ENCODE measurements at places on chromosomes 1 and 21.
A peak's percentile ranks its signal among the peaks of the same experiment; 100 is the strongest.

DNA sequence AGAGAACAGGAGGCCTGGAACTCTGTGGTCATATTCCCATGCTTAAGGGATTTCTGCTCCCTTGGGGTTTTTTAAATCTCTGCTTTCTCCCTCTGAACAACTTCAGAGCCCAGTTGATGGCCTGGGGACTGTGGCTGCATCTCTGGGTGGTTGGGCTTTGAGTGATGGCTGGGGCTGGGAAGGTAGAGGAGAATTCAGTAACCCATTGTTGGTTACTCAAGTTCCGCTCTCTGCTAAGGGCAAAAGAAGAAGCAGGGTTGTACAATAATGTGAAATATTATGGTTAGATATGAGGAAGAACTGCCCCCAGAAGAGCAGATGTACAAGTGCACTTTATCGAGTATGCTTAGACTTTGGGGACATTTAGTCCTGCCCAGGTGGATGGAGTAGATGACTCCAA is 72.1 kb upstream of the CNTN2 start:
- DNase-seq: no peak

DNA sequence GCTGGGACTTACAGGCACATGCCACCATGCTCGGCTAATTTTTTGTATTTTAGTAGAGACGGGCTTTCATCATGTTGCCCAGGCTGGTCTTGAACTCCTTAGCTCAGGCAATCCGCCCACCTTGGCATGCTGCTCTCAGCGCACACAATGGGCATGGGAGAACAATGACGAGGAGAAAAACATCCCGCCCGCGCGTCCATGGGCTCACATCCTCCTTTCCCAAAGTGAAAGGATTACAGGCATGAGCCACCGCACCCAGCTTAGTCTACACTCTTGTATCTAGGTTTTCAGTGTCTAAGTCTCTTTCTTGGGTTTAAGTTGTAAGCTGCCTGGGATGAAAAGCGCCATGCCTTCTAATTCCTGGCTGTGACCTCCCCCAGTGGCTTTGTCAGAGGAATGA is 37.9 kb downstream of the CDK18 start:
- no peak for DNase-seq

- DNase-seq: no peak
These were observed 94.6 kb upstream of the C8B start for GRCh38 chr1:57060451-57060850.

- DNase-seq: peak; percentile 11
These were observed 92.9 kb upstream of the TTC39A start for GRCh38 chr1:51423073-51423821.

DNA sequence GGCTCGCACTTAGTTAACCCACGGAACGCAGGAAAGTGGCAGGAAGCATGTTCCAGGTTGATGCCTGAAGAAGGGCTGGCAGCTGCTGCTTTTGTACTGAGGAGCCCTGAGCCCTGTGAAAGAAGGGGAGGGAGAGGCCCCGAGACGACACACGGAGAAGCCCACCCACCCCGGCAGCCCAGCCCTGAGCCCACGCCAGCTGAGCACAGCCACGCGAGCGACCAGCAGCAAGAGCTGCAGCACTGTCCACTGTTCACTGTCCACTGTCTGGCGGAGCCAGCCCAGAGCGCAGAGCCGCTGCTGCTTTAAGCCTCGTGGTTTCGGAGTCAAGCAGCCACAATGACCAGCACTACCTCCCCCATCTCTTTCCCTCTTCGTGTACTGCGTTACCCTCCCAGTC is 5.3 kb downstream of the LRRC47 start:
- DNase-seq: no peak

DNA sequence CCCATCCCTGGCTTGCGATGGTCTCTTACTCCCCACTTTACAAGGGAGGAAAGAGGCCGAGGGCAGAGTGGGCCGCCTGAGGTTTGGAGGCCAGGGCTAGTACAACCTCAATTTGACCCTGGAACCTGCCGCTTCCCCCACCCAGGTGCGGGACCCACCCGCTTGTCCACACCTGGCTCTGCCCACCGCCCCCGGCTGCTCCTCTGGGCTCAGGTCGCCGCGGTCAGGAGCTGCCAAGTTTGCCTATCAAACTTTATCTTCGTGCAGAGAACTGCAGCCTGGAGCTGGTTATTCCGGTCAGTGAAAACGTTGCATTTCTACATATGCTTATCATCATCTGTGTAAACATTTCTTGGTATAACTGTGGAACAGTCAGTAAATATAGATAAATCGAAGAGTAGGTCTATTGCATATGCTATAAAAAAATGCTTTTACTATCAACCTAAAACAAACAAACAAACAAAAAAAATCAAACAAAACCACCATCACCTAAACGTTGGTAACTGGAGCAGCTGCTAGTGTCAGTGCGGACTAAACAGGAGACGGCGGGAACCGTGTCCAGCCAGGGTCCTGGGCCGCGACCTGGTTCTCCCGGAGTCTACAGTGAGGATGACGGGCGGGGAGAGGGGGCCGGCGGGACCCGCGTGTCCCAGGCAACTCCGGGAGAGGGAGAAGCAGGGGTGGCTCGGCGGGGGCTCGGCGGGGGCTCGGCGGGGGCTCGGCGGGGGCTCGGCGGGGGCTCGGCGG is 906 bp upstream of the ADARB1 start:
- DNase-seq: peak; percentile 58

DNA sequence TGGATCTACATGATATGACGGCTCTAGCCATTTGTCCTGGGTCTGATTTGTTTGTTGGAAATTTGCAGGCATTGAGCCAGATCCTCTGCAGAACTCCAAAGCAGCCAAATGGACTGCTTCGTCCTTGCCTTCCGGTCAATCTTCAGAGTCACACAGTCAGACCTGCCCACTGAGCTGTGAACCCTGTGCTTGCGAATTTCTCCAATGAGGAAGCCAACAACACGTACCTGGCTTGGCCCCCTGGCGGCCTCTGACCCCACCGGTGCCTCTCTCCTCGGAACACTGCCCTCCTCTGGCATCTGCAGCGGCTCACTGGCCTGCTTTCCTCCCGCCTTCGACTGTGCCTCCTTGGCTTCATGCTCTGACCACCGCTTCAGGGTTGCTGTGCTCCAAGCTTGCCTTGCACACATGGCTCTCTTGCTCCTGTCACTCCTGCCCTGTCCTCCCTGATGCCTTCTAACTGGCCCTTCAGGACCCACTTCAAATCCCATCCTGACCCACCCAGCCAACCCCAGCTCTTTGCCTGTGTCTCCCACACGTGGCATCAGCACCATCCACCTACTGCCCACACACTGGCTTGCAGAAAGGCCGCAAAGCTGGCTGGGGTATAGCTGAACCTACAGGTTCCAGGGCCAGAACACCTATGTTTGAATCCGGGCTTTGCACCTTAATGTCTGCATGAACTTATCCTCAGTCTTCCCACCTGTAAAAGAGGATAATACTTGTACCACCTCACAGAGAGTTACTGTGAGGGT is 128.2 kb downstream of the KCNN3 start:
- DNase-seq: peak; percentile 79

GRCh38 chr1:65703853-65704252 is 88.8 kb upstream of the PDE4B start:
- DNase-seq: no peak

- no peak for DNase-seq
These were observed 15.2 kb upstream of the ADAMTSL4 start for GRCh38 chr1:150534002-150534401.

- DNase-seq: no peak
These were observed 19.2 kb upstream of the TBX15 start for GRCh38 chr1:119007339-119007669.

- DNase-seq: no peak
These were observed 35.6 kb upstream of the PCBP3 start for GRCh38 chr21:45607909-45608295.

- DNase-seq: no peak
These were observed 58.4 kb downstream of the AGPAT3 start for GRCh38 chr21:43923391-43923790.

DNA sequence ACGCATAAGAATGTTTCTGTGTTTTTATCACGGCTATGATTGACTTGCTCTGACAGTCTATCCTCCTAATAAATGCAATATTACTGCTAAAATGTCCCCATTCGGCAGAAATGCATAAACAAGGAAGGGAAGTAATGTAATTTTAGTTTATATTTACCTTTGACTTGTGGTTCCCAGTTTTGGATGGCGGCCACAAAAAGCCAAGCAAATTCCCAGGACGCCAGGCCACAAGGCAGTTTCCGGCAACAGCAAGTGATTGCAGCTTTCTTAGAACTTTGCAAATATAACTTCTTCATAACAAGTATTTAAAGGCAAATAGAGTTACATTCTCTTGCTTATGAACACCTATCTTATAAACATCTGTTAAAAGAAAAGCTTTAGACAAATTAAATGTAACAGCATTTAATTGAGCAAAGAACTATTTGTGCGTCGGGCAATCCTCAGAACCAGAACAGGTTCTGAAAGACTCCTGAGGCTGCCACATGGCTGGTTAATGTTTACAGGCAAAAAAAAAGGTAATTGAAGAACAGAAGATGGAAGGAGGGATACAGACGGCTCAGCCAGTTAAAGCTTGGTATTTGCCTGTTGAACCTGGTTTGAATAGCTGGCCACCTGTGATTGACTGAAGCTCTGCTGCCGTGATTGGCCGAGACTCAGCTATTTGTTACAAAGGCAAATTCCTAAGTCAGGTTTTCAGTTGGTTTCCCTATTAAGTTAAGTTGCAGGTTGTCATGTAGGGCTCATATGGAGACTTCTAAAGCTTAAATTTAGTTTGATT is 80.8 kb downstream of the C21orf91 start:
- DNase-seq: no peak

- DNase-seq: no peak
These were observed 75.0 kb downstream of the USP24 start for GRCh38 chr1:55140137-55140536.

GRCh38 chr1:10960411-10961299 is 51.8 kb upstream of the TARDBP start:
- peak; percentile 96 for DNase-seq

DNA sequence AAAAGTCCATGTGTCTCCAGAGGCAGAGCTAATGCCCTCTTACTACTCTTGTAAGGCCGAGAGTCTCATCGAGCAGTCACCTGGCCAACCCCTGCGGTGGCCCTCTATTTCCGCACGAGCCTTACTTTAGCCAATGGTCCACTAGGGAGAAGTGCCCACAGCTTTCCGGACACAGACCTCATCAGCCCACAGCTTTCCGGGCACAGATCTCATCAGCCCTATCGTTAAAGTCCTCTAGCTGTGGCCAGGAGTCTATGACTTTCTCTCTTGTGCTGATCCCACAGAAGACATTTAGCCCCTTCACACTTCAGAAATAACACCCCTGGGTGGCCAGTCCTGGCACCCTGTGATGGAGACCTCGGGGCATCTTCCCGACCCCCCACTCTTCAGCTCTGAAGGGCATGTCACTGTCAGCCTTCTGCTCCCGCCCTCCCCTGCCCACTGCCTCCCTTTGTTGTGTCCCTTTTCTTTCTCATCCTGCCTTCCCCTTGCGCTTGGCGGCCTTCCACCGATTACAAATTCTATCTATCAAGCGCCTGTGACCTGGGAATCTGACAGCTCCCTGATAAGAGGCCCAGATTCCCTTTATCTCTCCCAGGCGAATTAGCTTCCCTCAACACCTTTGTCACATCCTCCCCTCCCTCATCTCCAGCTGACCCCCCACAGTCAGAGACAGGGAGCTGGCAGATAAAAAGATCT is 161.0 kb downstream of the PLXNA2 start:
- no peak for DNase-seq
